Uterus (tissue), 4 donors: ENCODE measurements at places on chromosomes 12 and 14.

- no peak for DNase-seq
Measured at GRCh38 chr14:48035836-48036235, 360.4 kb upstream of the MDGA2 start.

DNA sequence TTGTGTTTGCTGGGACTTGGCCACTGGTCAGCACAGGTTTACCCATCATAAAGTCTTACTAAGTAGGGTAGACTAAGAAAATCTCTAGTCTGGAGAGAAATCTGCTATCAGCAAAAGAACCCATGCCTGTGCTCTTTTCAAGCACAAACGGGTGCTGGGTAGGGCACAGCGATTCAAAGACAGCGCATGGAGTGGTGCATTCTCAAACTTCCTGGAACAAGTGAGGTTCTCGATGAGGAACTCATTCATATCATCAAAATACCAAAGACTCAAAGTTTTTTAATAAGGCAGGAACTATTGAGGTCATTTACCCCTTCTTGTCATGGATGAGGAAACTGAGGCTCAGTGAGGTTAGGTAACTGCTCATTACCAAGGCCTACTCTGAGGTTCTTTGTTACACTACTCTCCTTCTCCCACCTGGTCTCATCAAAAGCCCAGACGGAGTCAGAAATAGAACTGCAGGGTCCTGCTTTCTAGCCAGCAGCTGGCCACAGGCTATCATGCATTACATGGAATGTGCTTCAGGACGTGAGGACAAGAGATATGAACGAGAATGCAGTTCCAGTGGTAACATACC, 390.3 kb downstream of the ZFP36L1 start:
- no peak for DNase-seq

GRCh38 chr14:30389877-30390385, 169.0 kb upstream of the G2E3 start:
- DNase-seq: no peak

- DNase-seq: no peak
Measured at GRCh38 chr14:104142136-104142945, 4.0 kb downstream of the KIF26A start.

DNA sequence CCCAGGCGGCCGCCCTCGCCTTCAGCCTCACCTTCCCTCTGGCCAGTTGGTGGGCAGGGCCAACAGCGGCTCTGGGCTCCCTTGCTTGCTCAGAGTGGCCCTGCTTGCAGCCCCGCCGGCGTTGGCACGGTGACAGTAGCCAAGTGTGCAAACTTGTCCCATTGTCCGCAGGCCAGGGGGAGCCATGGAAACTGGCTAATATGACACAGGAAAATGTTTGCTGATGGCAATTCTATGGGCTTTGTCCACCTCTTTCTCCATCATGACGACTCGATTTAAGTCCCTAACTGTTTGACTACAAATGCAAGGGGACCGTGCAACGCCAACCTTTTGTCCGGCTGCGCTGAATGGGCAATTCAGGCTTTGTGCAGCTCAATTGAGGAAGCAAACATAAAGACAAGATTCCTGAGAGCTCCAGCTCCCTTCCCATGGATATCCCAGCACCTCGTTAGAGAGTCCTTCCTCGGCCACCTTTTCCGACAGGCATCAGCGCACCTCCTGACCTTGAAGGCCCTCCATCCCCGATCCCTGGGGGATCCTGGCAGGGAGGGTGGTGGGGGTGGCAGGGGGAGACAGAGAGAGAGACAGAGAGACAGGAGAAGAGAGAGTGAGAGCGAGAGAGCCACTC, 785 bp upstream of the FAM181A start:
- no peak for DNase-seq

GRCh38 chr14:93395231-93395630, 35.5 kb upstream of the UNC79 start:
- no peak for DNase-seq

GRCh38 chr14:95619785-95620417, 66.3 kb upstream of the TCL1B start:
- no peak for DNase-seq
